ENCODE measurements at places on chromosomes 6 and 20.

DNA sequence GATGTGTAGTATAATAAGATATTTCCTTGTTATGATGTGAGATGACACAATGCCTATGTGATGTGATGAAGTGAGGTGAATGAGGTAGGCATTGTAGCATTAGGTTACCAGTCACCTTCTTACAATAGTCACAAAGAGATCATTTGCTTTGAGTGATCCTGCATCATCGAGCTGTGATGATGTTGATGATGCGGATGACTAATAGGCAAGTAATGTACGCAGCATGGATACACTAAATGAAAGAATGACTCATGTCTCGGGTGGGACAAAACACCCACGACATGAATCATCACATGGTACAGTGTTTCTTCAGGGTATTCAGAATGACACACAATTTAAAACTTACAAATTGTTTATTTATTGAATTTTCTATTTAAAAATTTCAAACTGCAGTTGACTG, 806.3 kb upstream of the GJE1 start:
- DNase-seq, result peak; percentile 69

DNA sequence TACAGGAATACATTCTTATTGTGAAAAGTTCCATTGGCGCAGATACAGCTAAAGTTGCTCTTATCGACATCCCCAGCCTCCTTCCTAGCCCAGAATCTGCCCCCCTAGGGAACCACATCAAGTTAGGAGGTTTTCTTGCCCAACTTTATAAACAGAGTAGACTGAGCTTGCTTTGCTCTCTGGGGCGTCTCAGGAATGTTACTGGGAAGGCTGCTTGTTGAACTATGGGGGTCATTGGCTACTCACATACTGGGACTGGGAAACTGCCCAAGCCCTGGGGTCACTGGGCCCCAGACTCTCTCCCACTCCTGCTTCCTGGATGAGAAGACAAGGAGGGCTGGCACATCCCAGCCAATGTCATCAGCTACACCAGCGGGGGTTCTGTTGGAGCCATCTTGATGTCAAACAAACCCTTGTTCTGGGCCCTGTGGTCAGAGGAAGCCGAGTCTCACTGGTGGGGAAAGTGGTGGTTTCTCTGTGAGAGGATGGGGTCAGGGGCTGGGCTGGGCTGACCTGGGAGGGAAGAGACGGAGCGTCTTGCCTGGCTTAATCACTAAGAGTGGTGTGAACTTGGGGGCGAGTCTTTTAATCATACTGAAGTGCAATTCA, 26.0 kb downstream of the BPIFB4 start:
- no peak for DNase-seq

GRCh38 chr6:96721227-96721626, 116.0 kb downstream of the GPR63 start:
- no peak for DNase-seq

- DNase-seq, result peak; percentile 75
Observed at GRCh38 chr6:151390851-151391470, 398 bp downstream of the ZBTB2 start.

DNA sequence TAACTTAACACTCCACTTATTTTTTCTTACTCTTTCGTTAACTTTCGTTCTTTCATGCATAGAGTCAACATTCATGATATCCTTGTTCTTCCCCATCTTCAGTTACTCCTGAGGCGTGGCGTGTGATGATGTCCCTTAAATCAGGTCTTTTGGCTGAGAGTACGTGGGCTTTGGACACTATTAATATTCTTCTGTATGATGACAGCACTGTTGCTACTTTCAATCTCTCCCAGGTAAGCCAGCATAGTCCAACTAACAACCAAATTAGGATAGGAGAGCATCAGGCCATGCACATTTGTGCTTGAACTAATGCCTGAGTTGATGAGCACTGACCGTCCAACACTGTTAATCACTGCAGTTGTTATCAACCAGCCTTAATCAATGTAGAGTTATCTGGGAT, 119.6 kb downstream of the TMEM242 start:
- DNase-seq, result no peak

GRCh38 chr6:146312608-146313007, 231.0 kb upstream of the RAB32 start:
- DNase-seq, result no peak

DNA sequence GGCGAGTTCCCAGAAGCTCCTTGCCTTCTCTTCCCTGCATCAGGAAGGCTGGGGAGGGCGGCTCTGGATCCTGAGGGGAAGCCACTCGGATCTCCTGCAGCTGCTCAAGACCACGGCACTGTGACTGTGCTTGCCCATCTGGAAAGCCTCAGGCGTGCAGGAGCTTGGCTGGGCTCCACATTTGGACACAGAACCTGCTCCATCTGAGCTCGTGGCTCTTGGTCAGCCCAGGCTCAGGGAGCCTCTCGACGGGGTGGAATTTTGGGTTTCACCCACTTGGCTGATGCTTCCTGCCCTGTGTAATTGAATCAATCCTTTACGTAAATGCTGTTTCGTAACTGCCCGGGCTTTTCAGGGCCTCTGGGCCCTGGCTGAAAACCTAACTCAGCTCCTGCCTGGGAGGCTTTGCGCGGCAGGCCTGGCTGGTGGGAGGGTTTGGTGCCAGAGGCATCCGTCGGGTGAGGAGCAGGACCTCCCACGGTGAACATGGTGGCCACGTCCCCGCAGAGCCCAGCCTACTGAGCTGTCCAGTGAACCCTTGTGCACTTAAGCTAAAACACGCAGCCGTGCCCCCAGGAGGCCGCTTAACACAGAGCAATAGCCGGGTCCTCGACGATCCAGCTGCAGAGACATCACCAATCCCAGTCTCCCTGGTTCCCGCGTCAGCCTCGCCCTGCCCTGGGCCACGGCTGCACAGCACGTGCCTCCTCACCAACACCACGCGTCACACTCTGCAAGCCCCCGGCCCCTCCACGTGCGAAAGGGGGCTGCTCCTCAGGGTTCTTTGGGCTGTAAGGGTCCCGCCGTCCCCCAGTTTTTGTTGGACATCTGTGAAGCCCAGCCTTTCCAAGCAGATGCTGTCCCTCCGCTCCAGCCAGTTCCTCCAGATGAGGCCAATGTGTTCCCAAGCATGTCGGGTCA, 241.0 kb downstream of the DLL1 start:
- DNase-seq, result no peak

GRCh38 chr6:52132292-52132691, 44.9 kb upstream of the PKHD1 start:
- DNase-seq, result no peak

- DNase-seq, result peak; percentile 49
Observed at GRCh38 chr6:143060354-143060805, 309 bp upstream of the AIG1 start.

DNA sequence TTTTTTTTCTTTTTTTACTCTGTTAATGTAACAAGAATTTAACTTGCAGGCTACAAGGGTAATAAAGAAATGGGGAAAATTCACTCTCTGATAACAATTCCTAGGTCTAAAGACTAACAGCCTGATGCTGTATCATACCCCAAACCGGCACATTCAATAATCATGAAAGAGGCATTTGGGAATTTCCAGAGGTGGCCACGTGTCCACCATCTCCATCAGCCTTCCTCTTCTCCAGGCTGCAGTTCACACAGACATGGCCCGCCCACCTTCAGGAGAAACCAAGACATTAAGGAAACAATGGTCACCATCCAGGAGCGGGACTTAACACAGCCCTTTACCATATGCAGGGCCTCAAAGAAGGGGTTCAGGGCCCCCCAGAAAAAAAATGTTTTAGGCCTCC, 44.8 kb downstream of the PDE10A start:
- DNase-seq, result no peak

GRCh38 chr6:30570740-30571074, 535 bp upstream of the ABCF1 start:
- no peak for DNase-seq

DNA sequence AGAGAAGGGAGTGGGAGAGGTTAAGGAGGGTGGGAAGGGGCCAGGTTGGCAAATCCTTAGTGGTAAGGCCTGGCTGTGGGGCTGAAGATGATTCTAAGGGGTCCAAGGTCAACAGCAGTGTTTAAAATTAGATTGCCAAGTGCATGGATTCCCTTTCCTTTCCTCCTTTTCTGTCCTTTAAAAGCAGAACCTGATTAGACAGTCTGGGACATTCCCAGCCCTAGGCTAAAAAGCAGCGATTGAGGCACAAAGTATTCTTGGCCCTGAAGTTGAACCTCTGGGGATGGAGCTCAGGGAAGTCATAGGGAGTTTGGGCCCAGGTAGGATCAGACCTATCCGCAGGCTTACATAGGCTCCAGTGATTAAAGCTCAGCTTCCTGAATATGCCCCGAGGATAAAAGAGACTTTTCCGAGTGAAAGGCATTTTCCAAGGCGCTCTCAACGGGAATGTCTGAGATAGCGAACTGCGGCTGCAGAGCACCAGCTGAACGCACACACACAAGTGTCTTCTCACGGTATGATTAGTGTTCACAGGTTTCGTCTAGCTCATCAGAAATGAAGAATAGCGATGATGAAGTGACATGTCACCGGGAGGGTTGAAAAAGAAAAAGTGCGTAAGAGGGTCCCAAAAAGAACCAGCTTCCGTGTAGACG, 787 bp upstream of the CARMIL1 start:
- no peak for DNase-seq

GRCh38 chr6:23483896-23484295, 642.1 kb upstream of the NRSN1 start:
- DNase-seq, result no peak

- peak; percentile 29 for DNase-seq
Observed at GRCh38 chr20:58481481-58482021, 33.6 kb downstream of the APCDD1L start.

DNA sequence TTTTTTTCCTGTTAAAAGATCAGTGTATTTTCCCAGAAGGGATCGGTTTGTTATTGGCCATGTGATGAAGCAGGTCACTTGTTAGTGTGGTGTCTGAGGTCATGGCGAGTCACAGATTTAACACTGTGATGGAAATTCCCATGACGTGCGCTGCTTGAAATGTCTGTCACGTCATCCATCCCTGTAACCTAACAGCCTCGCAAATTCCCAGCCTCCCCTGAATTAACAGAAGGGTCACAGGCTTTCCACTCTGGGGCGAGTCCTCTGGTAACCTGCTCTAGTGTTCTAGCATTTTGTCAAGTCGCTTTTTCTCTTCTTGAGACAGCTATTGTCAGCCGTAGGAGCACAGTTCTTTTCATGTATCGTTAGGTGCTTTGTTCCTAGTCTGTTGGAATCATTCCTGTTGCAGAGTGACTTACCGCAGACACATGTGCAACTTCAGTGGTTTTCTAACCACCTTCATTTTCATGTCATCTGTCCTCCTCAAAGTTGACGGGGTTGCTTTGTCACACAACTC, 137.2 kb downstream of the MAP3K4 start:
- DNase-seq, result no peak

DNA sequence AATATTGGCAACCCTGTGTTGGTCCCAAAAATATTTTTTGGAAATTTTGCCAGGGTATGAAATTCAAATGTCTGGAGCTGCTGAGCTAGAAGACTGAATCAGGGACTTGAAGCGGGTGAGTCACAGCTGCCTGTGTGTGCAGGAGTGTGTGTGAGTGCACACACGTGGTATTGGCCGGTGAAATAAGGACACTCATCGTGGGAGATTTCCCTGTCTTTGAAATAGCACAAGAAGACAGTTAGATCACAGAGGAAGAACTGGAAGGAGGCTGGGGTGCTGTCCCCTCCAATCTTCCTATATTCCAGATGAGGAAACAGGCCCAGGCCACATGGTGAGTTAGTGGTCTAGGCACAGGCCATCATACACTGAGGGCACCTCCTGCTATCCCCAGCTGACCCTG, 123.8 kb upstream of the MLN start:
- DNase-seq, result no peak

GRCh38 chr6:114833211-114833610, 490.4 kb upstream of the HS3ST5 start:
- no peak for DNase-seq

- DNase-seq, result no peak
Observed at GRCh38 chr6:127458222-127458621, 967 bp downstream of the KIAA0408 start.
